ENCODE measurements at places on chromosomes 16 and 17.

DNA sequence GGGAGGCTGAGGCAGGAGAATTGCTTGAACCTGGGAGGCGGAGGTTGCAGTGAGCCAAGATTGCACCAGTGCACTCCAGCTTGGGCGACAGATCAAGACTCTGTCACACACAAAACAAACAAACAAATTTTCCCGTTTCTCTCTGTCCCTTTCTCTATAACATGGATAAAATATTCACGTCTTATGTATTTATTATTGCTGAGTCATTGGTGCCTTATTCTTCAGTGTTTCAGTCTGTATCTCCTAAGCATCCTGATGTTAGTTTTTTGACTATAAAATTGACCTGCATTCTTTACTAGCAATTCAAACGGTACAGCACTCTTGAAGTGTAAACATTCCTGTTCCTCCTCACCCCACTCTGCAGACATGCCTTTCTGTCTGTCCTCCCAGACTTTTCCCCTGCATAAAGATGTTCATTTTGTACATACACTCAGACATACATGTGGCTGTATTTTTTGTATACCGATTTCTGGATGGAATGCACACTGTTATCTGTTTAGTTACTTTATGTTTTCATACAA is 16.4 kb downstream of the DHODH start:
- DNase-seq: no peak

GRCh38 chr17:17203173-17203730 is 2.9 kb downstream of the PLD6 start:
- DNase-seq: no peak

GRCh38 chr16:22353191-22353919 is 21.1 kb downstream of the CDR2 start:
- no peak for DNase-seq

- DNase-seq: no peak
Observed at GRCh38 chr16:19115148-19116021, 1.6 kb downstream of the ITPRIPL2 start.

GRCh38 chr17:29628644-29629043 is 5.9 kb upstream of the CORO6 start:
- no peak for DNase-seq

All from activated T-cell treated with anti-CD3 and anti-CD28 coated beads for 1 hour (primary cell).